GM10248 (cell line): ENCODE measurements at places on chromosomes 6 and 20.

DNA sequence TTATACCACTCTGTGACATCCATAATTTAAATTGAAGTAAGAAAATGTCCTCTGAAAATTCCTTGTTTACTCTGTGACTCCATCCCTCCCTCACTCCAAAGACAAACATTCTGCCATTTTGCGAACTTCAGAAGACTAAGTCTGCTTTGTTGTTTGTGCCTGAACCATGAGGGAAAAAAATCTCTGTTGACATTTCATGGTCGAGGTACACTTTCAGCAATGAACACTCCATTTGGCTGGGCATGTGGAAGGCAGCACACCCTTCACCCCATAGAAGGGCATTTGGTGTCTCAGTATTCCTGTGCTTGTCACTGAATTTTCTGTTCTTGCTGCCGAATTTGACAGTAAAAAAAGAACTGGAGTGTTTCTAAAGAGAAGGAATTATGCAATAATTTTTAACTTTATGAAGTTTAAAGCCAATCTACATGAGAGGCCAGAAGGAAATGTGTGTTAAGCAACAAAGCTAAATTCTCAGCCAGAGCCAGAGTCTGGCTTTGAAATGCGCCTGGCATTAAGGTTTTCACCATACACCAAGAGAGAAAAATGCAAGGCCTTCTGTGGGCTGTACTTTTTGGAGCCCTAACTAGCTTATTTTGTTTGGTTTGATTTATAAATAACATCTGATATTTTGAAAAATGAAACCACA lies 4.7 kb upstream of the PBOV1 start:
- DNase-seq: no peak

DNA sequence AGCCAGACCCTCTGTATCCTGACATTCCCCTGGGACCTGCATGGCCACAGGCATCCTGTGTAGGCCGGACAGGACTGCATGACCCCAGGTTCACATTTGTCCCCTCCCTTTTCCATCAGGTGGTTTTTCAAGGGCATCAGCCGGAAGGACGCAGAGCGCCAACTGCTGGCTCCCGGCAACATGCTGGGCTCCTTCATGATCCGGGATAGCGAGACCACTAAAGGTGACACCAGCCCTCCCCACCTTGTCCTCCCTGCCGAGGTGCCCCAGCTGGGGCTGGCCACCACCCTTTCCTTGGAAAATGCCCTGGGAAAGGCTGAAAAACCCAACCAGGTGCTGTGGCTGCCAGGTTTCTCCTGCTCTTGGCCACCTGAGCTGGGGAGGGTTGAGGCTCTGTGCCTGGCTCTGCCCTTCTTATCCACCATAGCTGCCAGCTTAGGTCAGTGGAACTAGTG lies 27.6 kb downstream of the HCK start:
- no peak for DNase-seq

GRCh38 chr6:130694606-130695005 lies 132.6 kb upstream of the SMLR1 start:
- DNase-seq: no peak

DNA sequence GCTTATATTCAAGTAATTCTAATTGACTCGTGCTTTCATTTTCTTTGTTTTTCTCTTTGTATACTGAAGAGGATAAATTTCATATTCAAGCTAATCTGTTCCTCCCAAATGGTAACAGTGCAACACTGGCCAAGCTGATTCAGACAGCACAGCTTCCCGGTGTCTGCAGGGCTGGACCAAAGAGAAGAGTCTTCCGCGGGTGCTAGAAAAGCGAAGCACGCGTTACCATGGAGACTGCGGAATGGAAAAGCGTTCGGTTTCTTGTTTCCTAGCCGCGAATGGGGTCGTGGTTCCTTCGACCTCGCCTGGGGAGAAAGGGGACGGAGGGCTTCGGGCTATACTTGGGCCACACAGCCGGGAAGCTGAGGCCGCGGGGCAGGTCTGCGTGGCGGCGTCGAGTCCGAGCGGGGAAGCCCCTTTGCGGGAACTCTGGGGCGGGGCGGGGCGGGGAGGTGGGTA lies 6.2 kb upstream of the ZNF311 start:
- DNase-seq: peak; percentile 32

GRCh38 chr20:63357921-63358905 lies 2.9 kb downstream of the CHRNA4 start:
- DNase-seq: no peak

DNA sequence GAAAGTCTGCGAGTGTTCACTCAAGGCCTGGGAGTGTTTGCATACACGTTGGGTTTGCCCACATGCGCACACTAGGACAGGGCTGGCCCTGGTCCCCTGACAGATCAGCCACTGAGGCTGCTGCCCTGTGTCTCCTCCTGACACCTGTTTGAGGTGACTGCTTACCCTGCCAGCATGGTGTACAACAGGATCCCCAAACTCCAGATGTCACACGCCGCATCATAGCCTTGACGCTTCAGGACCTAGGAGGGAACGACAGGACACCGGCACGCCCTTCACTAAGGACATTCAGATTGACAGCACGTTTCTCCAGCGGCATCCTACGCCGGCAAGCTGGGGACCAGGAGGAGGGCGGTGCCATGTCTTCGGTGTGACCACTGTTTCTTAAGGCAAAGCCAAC lies 37.0 kb upstream of the MPC1 start:
- no peak for DNase-seq

DNA sequence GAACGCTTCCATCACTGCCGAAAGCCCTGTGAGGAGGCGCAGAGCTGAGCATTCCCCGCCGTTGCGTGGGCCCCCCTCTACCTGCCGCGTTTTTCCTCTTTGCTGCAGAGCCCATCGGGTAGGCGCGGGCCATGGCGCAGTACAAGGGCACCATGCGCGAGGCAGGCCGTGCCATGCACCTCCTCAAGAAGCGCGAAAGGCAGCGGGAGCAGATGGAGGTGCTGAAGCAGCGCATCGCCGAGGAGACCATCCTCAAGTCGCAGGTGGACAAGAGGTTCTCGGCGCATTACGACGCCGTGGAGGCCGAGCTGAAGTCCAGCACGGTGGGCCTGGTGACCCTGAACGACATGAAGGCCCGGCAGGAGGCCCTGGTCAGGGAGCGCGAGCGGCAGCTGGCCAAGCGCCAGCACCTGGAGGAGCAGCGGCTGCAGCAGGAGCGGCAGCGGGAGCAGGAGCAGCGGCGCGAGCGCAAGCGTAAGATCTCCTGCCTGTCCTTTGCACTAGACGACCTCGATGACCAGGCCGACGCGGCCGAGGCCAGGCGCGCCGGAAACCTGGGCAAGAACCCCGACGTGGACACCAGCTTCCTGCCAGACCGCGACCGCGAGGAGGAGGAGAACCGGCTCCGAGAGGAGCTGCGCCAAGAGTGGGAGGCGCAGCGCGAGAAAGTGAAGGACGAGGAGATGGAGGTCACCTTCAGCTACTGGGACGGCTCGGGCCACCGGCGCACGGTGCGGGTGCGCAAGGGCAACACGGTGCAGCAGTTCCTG lies 693 bp downstream of the FAM50B start:
- no peak for DNase-seq

DNA sequence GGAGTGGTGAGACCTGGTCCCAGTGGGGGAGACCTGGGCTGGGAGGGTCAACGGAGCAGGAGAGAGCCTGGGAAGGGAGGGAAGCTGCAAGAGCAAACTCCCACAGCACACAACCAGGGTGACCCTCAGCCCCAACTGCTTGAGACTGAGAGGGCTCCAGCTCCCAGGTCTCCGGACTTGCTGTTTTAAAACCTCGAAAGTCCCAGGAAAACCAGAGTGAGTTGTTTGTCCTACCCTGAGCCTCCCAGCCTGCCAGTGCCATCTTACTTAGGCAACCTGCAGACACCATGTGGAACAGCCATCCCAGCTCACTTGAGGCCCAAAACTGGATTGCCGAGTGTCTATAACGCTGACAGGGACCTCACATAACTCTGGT lies 4.8 kb upstream of the NTSR1 start:
- DNase-seq: no peak

GRCh38 chr6:1604158-1605003 lies 5.3 kb upstream of the FOXC1 start:
- DNase-seq: peak; percentile 86

DNA sequence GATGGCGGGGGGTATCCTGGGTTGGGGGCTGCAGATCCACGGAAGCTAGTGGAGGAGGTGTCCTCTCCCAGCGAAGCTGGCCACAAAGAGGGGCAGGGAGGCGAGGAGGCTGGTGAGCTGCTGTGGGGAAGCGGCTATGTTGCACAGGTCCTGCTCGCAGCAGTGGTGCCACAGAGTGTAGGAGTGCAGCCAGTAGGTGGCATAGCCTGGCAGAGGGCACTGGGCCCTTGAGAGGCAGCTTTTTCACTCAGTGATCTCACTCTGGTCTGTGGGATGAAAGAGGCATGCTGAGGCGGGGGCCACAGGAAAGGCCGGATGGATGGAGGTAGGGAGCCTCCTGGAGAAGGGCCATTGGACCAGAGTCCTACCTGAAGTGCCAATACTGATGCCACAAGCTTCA lies 2.9 kb upstream of the LY6G6D start:
- no peak for DNase-seq

GRCh38 chr6:63527658-63528514 lies 44.4 kb upstream of the LOC128125822 start:
- DNase-seq: no peak

DNA sequence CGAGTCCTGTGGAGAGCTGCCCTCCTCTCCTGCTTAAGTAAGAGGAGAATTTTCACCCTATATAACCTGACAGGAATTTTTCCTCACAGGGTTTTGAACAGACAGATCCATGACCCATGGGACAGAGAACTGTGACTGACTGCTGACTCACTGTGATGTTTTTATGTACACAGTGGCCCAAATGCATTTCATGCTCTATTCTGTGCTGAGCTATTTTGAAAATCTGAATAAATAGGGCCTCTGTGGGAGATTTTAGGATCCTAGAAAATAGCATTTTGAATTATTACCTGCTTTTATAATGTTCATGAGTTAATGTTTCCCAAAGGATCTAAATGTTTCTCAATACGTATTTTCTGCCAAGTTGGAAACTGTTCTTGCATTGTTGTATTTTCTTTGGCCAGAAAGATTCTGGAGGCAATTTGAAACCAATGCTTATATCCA lies 577.4 kb downstream of the HTR1B start:
- no peak for DNase-seq

DNA sequence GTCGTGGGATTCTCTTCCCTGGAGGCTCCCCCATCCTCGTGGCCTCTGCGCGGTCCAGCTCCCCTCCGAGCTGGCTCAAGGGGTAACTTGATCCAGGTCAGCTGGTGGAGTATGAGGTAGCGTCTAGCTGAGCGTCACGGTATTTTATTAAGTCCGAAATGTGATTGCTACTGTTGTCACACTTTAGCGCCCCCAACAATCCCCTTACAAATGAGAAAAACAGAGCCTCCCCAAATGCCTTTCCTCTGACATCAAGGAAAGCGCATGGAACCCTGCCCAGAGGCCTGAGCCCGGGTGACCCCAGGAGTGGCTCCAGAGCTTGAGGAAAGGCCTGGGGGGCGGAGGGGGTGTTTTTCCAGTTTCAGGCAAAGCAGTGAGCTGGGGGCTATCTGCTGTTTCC lies 192.4 kb downstream of the ZMYND8 start:
- DNase-seq: no peak

- DNase-seq: no peak
Observed at GRCh38 chr6:104521176-104521575, 338.5 kb downstream of the HACE1 start.

DNA sequence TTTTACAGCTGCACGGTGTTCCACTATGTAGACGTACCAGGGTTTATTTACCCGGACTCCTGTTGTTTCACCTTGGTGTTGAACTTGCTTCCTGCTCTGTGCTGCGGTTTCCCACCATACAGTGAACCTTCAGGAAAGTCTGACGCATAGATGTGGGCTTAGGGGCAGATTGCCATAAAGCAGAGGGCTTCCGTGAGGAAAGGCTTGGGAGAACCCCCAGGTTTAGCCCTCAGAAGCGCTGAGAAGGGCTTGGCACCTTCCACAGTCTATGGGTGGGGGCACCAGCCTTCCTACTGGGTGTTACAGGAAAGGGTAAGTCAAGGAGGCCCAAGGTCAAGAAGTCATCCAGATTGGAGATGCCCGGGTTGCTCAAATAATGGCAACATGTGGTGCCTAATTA lies 19.2 kb upstream of the MRPS18A start:
- DNase-seq: no peak

DNA sequence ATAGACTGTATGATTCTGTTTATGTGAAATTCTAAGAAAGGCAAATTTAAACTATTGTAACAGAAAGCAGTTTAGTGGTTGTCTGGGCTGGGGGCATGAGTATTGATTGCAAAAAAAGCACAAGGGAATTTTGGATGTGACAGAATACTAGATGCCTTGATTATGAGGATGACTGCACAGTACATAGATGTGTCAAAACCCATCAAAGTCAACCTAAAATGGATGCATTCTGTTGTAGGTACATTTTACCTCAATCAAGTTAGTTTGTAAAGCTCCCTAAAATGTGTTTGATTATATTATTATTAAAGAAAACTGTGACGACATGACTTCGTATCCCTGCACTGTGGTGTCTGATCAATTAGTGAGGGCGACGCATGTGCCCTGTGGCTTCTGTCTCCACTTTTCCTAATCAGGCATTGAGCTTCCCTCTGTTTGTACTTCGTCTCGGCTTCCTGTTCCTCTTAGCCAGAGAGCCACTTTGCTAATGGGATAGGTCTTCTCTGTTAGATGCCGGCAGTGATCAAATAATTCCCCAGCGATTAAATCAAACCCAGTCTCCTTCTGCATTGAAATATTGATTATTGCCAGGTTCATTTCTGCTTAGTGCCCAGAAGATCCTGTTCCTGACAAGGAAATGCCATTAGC lies 118.3 kb upstream of the GGTLC1 start:
- no peak for DNase-seq

DNA sequence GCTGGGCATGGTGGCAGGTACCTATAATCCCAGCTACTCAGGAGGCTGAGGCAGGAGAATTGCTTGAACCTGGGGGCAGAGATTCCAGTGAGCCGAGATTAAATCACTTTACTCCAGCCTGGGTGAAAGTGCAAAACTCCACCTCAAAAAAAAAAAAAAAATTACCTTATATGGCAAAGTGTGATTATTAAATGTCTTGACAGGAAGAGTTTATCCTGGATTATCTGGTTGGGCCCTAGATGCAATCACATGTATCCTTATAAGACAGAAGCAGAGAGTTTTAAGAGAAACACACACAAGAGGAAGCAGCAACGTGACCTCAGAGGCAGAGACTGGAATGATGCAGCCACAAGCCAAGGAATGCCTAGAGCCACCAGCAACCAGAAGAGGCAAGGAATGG lies 11.0 kb downstream of the ADA start:
- no peak for DNase-seq

DNA sequence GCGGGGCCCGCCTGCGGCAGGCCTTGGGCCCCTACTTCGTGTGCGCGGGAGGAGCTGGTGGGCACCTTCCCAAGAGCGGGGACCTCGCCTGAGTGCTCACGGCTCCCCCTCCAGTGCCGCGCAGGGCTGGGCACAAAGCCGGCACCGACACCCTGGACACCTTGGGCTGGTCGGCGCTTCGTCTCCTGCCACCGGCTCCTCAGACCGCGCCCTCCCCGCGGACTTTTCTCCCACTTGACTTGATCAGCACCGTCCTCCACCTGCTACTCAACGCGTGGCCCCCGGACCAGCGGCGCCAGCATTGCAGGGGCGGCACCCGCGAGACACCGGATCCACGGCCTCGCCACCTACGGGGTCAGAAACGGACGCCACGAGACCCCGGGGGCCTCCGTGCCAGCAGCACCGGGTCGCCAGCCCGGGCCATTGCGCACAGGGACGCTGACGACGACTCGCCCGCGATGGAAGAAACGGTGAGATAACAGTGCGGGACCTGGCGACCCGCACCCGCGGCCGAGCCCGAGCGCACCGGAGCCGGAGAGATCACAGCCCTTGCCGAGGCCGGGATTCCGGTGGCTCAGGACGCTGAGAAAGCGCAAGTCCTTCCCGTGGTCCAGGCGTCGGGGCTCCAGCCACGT lies 154.2 kb downstream of the DLL1 start:
- DNase-seq: no peak
